ENCODE measurements at places on chromosomes 5 and 9. TPM values are rescaled to one million over a fixed set of nuclear protein-coding genes. Genes with fewer than 3 reads are reported as not detected.

Gene ENTPD8
- total RNA-seq: not detected

Gene NPM1
- total RNA-seq: 2,907 TPM

Gene AHRR
- 2.4 TPM for total RNA-seq

DNA sequence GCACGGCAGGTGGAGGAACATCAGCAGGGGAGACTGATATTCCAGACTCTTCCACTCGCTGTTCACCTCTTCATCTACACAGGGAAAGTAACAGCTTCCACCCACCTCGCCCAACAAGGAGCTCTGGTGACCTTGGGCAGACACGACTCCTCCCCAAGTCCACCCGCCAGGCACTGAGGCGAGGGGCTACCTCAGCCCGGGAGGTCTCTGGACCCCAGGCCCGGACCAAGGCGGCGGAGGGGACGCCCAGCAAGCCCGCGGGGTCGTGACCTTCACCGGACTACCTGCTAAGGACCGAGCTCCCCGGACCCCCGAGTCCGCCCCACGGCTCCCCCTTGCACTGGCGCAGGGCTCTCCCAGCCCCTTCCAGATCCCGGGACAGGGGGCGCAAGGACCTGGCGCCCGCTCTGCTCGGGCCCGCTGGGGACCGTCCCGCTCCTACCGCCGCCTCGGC is 70.2 kb upstream of the LPCAT1 start:
- DNase-seq: no peak

DNA sequence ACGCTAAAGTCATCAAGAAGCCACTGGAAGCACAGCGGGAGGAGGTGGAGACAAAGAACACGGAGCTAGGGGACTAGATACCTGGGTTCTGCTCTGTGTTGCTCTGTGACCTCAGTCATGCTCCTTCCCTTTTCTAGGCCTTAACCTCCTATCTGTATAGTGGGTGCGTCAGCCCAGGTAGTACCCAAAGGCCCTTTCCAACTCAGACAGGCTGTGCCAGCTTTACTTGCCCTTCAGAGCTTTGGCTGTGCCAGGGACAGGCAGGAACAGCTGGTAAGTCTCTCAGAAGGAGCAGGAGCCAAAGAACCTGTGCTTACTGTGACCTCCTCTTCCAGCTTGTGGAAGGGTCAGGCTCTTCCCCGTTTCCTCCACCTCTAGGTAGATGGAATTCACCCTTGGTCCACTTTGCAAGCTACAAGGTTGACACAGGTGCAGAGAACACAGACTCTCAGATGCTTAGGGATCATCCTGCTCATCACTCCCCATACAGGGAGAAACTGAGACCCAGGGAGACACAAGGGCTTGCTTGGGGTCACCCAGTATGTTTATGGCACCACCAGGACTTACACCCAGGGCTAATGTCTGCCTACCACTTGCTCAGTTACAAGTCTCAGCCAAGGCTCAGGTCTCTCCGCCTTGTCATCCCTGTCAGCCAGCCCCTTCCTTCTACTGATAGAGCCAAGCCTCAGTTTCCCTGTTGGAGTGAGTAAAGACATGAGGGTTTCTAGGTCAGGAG is 1.7 kb downstream of the CCDC69 start:
- DNase-seq: no peak

DNA sequence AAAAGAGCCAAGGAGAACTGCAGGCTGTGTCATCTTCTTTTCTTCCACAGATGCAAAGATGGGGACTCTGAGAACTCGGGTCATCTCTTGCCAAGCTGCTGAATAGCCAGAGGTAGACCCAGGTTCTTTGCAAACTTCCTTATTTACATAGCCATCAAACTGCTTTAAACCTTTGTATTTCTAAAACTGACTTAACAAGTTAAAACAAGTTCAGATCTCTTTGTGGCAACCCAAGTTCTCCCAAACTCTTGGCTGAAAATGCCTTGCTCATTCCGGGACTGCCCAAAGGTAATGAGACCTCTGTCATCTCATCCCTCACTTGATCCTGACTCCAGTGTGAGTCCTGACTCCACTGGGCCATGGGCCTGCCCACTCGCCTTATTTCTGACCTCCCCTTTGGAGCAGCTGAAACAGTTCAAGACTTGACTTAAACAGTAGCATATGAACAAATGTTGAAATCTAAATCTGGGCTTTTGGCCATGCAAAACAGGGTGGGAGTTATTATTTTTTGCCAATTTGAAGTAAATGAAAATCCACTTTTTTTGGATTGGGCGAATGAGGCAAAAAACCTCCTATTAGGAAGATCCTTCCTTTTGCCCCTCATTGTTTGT is 50.6 kb downstream of the FBXL7 start:
- DNase-seq: no peak

DNA sequence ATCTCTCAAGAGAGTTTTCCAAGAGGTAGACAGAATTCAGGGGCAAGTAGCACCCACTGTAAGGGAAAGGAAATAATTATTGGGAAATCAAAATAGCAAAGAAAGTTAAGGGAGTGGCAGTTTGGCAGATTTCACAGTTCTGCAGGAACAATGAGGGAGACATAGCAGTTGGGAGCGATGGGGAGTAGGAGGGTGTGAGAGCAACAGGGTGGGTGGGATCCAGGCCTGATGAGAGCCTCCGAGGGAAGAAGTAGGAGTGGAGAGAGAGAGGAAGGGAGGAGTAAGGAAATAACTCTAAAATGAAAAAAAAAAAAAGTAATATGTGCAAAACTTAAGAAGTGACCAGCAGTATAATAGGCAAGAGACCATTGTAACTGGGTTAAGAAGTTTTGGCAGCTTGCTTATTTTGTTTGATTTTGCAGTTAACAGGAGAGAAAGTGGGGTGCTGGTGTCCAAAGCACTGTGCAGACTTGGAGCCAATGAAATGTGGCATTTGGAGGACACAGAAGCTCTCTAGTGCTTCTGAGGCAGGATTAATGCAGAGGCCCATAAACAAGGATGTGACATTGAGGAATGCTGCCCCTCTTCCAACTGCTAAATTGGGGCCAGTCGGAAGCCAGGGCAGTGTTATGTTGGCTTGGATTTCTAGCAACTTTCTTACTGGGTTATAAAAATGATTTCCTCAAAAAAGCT is 10.2 kb downstream of the TNFAIP8 start:
- DNase-seq: no peak

DNA sequence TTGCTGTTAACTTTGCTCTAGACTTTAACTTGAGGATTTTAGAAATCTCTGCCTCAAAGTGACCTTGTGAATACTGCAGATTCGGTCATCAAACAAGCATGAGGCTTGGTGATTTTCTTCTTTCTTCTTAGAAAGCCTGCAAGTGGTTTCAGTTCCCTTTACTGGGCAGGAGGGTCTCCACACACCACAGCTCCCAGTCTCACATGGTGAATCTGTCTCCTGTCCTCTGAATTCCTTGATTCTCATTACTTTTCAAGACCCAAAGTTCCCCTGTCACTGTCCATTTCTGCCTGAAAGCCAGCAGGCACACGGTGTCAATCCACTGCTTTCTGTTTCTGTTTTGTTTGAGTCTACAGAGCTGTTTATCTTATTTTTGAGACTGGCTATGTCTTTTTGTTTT is 14.1 kb downstream of the HSPB3 start:
- no peak for DNase-seq

- no peak for DNase-seq
Measured at GRCh38 chr9:80066931-80067330, 495.2 kb downstream of the TLE4 start.

DNA sequence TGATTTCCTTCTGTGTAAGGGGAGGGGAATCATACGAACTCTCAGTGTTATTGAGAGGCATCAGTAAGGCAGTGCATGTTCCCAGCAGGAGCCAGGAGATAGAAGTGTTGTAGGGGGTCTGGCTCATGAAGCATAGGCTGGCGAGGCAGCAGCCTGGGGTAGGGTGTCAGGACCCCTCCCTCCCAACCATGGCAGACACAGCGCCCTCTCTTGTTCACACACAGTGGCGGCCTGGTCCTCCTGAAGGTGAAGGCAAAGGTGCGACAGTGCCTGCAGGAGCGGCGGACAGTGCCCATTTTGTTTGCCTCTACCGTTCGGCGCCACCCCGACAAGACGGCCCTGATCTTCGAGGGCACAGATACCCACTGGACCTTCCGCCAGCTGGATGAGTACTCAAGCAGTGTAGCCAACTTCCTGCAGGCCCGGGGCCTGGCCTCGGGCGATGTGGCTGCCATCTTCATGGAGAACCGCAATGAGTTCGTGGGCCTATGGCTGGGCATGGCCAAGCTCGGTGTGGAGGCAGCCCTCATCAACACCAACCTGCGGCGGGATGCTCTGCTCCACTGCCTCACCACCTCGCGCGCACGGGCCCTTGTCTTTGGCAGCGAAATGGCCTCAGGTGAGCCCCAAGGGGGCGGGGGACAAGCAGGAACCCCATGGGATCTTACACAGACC is 4.7 kb downstream of the SLC27A4 start:
- no peak for DNase-seq

- no peak for DNase-seq
Measured at GRCh38 chr5:68067976-68068603, 147.5 kb upstream of the PIK3R1 start.

- DNase-seq: no peak
Measured at GRCh38 chr5:178429491-178430185, 160.6 kb downstream of the COL23A1 start.

GRCh38 chr5:129724647-129725046 is 23.2 kb upstream of the MINAR2 start:
- DNase-seq: no peak

GRCh38 chr5:111781200-111781599 is 24.2 kb upstream of the NREP start:
- peak; percentile 67 for DNase-seq

DNA sequence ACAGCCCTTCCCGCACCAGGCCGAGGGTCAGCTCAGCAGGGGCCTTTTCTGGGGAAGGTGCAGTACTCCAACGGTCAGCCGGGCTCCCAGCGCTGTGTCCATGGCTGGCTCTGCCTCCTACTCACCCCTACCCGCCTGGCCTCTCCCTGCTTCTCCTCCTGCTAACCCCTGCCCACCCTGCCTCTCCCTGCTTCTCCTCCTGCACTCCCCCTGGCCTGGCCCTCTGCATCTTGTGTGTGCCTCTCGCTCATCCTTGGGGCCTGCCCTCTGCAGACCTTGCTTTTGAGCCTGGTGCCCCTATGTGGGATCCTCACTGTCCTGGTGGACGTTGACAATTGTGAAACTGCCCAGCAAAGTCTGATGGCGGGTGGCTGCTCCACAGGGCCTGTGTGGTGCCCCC is 274.6 kb upstream of the IRX2 start:
- DNase-seq: no peak

Data from HT1080 (cell line).